Motor neuron (in vitro differentiated cells): ENCODE measurements at places on chromosomes 7 and 10.

GRCh38 chr7:25895792-25896171 lies 256.2 kb upstream of the NFE2L3 start:
- peak; percentile 26 for ATAC-seq

DNA sequence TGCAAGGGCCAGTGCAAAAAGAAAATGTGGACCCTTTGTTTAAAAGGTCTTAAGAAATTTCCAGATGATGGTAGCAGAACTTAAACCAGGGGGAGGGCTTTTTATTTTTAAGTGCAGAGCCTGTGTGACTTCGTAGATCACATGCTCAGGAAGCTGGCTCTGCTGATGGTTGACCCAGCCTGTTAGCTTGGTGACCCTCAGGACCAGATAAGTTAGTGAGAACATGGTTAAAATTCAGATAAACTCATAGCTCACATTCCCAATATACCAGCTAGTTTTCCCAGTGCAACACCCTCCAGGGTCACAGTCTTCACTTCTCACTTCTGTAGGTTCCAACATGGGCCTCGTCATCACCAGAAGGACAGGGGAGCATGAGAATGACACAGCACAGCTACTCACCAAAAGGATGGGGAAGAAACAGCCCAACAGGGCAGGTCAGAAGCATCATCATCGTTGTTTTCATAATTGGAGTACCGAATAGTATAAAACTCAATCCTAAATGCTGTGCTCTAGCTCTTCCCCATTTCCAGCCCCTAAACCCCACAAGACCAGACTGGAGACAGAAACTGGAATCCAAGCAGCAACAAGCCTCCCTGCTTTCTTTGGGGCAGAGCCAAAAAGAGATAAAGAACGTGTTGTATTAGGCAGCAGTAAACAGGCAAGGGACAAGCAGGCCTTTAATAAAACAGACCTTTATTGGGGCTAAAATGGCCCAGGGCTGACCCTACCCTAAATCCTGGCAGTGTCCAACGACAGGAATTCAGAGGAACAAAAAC lies 102.2 kb upstream of the ANKRD1 start:
- ATAC-seq, result no peak

DNA sequence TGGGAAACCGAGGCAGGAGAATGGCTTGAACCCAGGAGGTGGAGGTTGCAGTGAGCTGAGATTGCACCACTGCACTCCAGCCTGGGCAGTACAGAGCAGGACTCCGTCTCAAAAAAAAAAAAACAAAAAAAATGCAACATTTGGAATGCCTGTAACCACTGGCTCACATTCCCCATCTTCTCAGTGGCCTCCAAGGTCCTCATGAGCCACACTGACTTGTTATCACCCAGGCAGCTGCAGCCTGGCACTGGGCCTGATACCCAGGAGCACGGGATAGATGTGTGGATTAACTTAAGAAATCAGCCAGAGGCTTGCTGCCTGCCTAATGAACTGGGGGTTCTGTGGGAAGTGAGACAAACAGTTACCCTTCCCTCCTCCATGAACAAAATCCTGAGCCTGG lies 23.0 kb downstream of the JCAD start:
- no peak for ATAC-seq

DNA sequence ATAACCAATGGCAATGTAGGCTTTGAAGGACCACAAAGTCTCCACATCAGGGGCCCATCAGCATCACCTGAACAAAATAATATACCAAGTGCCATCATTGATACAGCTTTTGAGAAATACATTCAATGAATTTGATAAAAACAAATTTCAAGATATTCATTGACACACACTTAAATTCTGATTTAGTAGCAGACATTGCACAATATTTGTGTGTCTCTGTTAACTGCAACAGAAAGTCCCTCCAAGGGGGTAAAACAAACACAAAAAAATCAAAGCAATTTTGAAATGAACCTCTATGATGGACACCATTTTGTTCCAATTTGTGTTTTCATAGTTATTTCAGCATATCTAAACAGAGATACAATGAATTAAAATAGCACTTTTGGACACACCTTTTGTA lies 86.8 kb upstream of the RSU1 start:
- ATAC-seq, result no peak

- ATAC-seq, result no peak
Measured at GRCh38 chr10:131641231-131641630, 259.6 kb upstream of the PPP2R2D start.

- ATAC-seq, result peak; percentile 5
Measured at GRCh38 chr7:157011333-157012112, 1.1 kb upstream of the MNX1 start.

GRCh38 chr7:77327932-77328628 lies 88.1 kb downstream of the GSAP start:
- no peak for ATAC-seq

GRCh38 chr7:130490888-130491804 lies 739 bp upstream of the MEST start:
- ATAC-seq, result peak; percentile 70

- ATAC-seq, result no peak
Measured at GRCh38 chr10:76319661-76320060, 888.2 kb downstream of the LRMDA start.

GRCh38 chr10:75663947-75664664 lies 232.7 kb downstream of the LRMDA start:
- no peak for ATAC-seq

DNA sequence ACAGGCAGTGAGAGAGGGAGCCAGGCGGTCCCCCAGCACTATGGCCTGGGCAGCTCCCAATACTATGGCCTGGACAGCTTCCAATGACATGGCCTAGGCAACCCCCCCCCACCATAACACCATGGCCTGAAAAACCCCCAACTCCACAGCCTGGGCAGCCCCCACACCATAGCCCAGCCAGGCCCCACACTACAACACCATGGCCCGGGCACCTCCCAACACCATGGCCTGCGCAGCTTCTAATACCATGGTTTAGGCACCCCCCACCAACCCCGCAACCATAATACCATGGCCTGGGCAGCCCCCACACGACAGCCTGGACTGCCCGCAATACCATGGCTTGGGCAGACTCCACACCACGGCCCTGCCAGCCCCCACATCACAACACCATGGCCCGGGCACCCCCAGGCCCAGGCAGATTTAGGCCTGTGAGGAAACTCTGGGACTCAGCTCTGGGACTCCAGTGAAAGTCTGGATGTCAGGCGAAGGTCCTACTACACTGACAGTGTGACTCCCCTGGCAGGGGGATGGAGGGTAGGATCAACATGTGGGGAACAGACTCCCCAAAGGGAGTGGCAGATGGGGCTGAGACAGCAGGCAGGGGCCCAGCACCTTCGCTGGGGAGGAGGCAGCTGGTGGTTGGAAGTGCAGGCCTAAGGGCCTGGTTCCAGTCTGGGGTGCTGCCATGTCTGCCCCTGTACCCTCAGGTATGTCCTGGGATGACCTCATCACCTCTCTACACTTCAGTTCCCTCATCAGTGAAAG lies 8.7 kb downstream of the CPXM2 start:
- ATAC-seq, result no peak

GRCh38 chr7:30148951-30149459 lies 14.2 kb downstream of the MTURN start:
- ATAC-seq, result no peak

GRCh38 chr7:84264396-84264795 lies 69.8 kb upstream of the SEMA3A start:
- ATAC-seq, result peak; percentile 94

DNA sequence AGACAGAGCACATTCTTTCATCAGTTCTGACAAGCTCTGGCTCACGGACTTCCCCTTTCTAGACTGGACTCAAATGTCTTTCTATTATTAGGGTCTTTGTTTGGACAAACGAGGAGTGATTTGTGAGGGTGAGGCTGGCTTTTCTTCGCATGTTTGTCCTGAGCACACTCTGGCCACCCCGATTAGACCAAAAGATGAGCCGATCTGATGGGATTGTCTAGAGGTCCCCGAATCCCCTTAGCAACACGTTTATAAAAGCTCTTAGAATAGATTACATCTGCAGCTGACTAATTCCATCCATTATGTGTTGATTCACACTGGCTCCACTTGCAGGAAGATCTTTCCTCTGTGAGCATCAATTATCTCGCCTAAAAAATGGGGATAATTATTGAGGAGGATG lies 675.4 kb upstream of the AUTS2 start:
- ATAC-seq, result no peak

- ATAC-seq, result no peak
Measured at GRCh38 chr10:101597091-101597900, 9.2 kb downstream of the DPCD start.

- ATAC-seq, result no peak
Measured at GRCh38 chr7:93046641-93047040, 71.1 kb downstream of the SAMD9 start.

GRCh38 chr10:24501056-24501711 lies 222.5 kb downstream of the ARHGAP21 start:
- ATAC-seq, result no peak

GRCh38 chr10:128808921-128809440 lies 658.1 kb upstream of the MGMT start:
- no peak for ATAC-seq

DNA sequence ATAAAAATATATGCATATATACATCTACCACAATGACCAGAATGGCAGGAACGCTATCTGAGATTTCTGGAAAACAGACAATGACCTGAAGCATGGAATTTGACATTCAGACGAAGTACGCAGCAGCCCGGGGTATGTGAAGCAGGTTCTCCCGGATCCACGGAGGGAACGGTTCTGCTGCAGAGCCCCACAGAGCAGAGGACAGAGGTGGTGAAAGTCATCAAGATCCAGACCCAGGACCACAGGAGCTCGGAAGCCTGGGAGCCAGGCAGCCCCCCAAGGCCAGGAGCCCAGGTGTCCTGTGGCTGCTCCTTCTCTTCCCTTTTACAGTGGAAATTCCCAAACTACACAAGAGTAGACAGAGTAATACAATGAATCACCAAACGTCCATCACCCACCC lies 42.1 kb upstream of the DNAAF5 start:
- no peak for ATAC-seq

GRCh38 chr7:143987513-143987912 lies 12.6 kb upstream of the OR6B1 start:
- ATAC-seq, result no peak

- no peak for ATAC-seq
Measured at GRCh38 chr7:113179313-113179712, 61.0 kb upstream of the SMIM30 start.

DNA sequence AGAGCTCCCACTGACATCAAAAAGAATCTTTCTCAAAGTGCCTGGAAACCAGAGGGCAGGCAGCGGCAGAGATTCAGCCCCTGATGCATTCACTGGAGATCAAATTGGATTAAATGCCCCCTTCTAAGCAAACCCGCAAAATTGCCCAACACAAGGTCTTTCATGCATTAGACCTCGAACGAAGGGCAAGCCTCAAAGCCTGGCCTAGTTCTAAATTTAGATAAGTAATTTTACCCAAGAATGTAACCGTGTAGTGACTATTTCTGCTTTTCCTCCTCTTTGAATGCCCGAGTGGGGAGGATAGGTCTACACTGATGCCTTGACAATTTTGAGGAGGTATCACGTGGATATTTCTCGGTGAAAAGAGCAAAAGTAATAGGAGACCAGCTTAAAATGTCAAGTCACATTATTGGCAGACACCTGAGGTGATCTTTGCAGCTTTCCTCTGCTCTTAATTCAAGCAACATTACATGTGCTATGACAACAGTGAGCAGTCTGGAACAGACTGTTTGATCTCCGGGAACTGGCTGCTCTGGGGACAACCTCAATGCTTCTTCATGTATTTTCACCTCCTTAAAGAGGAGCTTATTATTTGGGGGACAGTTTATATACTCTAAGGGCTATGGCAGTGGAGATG lies 1263.5 kb upstream of the AUTS2 start:
- no peak for ATAC-seq
